ENCODE measurements at places on chromosomes 1 and 21. TPM values are rescaled to one million over a fixed set of nuclear protein-coding genes. Genes with fewer than 3 reads are reported as not detected.

The CCDC24 gene
- 2.8 TPM for total RNA-seq

The ZNF683 gene
- not detected for total RNA-seq

The TAL1 gene
- 0.34 TPM for total RNA-seq

The CTSS gene
- total RNA-seq, result 14.9 TPM

The FCRL5 gene
- not detected for total RNA-seq

The BRINP3 gene
- total RNA-seq, result not detected

The RGS18 gene
- 0.40 TPM for total RNA-seq

The COL9A2 gene
- total RNA-seq, result 3.4 TPM

The SPRR2F gene
- total RNA-seq, result not detected

The CENPF gene
- 6.4 TPM for total RNA-seq

The ST6GALNAC3 gene
- 1.4 TPM for total RNA-seq

The GREM2 gene
- 0.32 TPM for total RNA-seq

The CCDC30 gene
- 2.7 TPM for total RNA-seq

The FCMR gene
- 1.9 TPM for total RNA-seq

The HSD11B1 gene
- total RNA-seq, result 53.0 TPM

The S100A1 gene
- total RNA-seq, result 33.2 TPM

The EIF2D gene
- total RNA-seq, result 65.9 TPM

The MYOG gene
- not detected for total RNA-seq

DNA sequence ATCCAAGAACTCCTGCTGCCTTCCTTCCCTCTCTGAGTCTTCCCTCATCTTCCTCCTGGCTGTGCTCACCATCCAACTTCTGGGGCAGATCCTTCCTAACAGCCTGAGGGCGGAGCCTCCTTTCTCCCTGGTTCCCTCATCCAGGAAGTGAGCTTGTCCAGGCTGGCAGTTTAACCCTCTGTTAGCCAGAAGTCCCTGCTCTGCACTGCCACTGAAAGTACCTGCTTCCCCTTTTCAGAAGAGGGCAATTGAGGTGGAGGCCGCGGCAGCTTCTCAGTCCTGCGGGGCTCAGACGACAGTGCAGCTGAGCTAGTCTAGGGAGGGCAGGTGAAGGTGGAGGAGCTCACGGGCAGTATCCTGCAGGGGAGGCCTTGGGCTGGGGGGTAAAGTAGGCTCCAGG, 149.1 kb downstream of the FCRL5 start:
- H3K27ac ChIP-seq, result no peak overlapping the region
- H3K27me3 ChIP-seq, result no peaks in the 10 kb centered on the region
- DNase-seq, result no peak
- H3K4me3 ChIP-seq, result no peak overlapping the region
- H3K36me3 ChIP-seq, result no peaks in the 10 kb centered on the region

GRCh38 chr21:14829685-14830084, 235.1 kb downstream of the NRIP1 start:
- DNase-seq, result no peak
- H3K27me3 ChIP-seq, result no peaks in the 10 kb centered on the region
- no peak overlapping the region for H3K4me3 ChIP-seq
- no peaks in the 10 kb centered on the region for H3K36me3 ChIP-seq

DNA sequence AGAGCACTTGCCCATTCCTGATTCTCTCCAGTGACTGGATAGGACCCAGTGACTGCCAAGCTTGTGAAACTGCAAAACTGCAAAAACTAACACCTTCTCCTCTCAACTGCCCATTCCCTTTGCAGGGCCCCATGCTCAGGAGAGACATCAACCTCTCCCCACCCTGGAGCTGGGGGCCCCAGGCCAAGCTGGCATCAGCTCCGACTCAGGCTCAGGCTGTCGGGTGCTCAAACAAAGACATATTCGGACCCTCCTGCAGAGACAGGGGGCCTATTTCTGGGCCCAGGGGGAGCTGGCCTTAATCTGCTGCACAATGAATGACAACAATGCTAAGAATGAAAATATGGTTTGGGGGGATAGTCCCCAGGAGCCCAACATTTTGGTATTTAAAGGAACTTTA, 11.8 kb downstream of the LMX1A start:
- no peak overlapping the region for H3K4me3 ChIP-seq
- no peaks in the 10 kb centered on the region for H3K4me1 ChIP-seq
- H3K36me3 ChIP-seq, result no peaks in the 10 kb centered on the region
- DNase-seq, result no peak
- peaks cover 50% of the 10 kb centered on the region for H3K27me3 ChIP-seq
- H3K27ac ChIP-seq, result no peak overlapping the region

GRCh38 chr1:94783342-94784189, 36.6 kb upstream of the SLC44A3 start:
- no peak overlapping the region for H3K4me3 ChIP-seq
- peak overlapping the region; percentile 66 for H3K27ac ChIP-seq
- peak; percentile 91 for DNase-seq
- H3K27me3 ChIP-seq, result no peaks in the 10 kb centered on the region

- H3K36me3 ChIP-seq, result no peaks in the 10 kb centered on the region
- H3K4me3 ChIP-seq, result no peak overlapping the region
- DNase-seq, result no peak
- H3K27ac ChIP-seq, result peak overlapping the region; percentile 57
These were observed 4.9 kb upstream of the SHISA4 start for GRCh38 chr1:201883786-201884185.

DNA sequence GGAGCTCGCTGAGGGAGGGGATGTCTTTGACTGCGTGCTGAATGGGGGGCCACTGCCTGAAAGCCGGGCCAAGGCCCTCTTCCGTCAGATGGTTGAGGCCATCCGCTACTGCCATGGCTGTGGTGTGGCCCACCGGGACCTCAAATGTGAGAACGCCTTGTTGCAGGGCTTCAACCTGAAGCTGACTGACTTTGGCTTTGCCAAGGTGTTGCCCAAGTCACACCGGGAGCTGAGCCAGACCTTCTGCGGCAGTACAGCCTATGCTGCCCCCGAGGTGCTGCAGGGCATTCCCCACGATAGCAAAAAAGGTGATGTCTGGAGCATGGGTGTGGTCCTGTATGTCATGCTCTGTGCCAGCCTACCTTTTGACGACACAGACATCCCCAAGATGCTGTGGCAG, 1.4 kb downstream of the TSSK3 start:
- no peak overlapping the region for H3K4me3 ChIP-seq
- H3K36me3 ChIP-seq, result peaks cover 44% of the 10 kb centered on the region
- no peak overlapping the region for H3K27ac ChIP-seq
- no peak for DNase-seq
- H3K4me1 ChIP-seq, result peaks cover 18% of the 10 kb centered on the region
- no peaks in the 10 kb centered on the region for H3K27me3 ChIP-seq

DNA sequence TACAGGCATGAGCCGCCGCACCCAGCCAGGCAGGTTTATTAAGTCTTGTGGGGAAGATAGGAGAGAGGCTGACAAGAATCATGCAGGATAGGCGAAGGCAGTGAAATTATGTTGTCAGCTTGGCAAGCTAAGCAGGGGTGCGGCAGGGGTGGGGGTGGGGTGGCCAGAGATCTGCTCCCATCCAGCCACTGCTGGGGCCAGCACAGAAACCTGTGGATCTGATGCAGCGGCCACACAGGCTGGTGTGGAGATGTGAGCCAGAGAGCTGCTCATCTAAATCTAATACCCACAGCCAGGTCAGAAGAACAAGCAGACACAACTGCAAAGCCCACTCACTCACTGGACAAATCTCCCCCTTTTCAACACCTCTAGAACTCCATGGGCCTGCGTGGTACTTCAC, 68.7 kb downstream of the KCTD3 start:
- H3K4me3 ChIP-seq, result no peak overlapping the region
- no peaks in the 10 kb centered on the region for H3K27me3 ChIP-seq
- peak overlapping the region; percentile 81 for H3K27ac ChIP-seq
- peaks cover 25% of the 10 kb centered on the region for H3K4me1 ChIP-seq

DNA sequence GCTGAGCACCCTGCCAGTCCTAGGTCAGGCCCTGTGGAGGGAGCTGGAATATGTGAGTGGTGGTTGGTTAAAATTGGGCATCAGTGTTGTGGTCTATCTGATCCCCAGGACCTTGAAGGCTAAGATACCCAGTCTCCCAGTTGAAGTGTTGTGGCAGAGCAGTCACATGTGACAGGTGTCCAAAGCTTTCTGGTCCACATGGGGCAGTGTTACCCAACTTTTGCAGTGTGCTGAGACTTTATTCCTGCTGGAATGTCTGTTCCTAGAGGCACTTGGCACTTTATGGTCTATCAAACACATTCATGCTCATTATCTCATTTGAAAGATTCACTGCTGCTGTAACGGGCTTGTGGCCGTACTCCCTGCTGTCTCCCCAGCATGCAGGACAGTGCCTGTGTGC, 21.0 kb upstream of the LORICRIN start:
- no peaks in the 10 kb centered on the region for H3K27me3 ChIP-seq
- H3K4me3 ChIP-seq, result no peak overlapping the region
- H3K36me3 ChIP-seq, result no peaks in the 10 kb centered on the region
- no peak overlapping the region for H3K27ac ChIP-seq
- no peaks in the 10 kb centered on the region for H3K4me1 ChIP-seq

DNA sequence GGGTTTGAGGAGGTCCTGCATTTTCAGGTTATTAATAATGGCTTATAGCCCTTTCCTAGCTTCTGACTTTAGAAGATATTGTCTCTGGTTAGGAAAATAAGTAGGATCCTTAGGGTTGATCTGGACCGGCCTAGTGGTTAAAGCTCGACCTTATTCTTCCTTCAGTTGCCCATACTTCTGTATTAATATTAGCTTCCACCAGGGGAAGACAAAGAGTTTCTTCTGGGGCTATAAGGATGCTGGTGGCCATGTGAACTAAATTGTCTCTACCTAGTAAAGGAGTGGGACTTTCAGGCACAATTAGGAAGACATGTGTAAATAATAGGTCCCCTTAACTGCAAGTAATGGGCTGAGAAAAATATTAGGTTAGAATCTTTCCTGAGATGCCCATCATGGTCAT, 20.6 kb upstream of the FCGR2A start:
- no peaks in the 10 kb centered on the region for H3K36me3 ChIP-seq
- peaks cover 40% of the 10 kb centered on the region for H3K27me3 ChIP-seq
- H3K27ac ChIP-seq, result no peak overlapping the region
- no peak for DNase-seq
- H3K4me1 ChIP-seq, result peaks cover 18% of the 10 kb centered on the region

GRCh38 chr1:213138391-213138790, 87.3 kb downstream of the RPS6KC1 start:
- no peak for DNase-seq
- H3K4me3 ChIP-seq, result no peak overlapping the region
- H3K27me3 ChIP-seq, result no peaks in the 10 kb centered on the region

- no peak overlapping the region for H3K4me3 ChIP-seq
- peaks cover 10% of the 10 kb centered on the region for H3K27me3 ChIP-seq
- no peak for DNase-seq
- no peak overlapping the region for H3K27ac ChIP-seq
- H3K36me3 ChIP-seq, result no peaks in the 10 kb centered on the region
These were observed 5.5 kb downstream of the KLF18 start for GRCh38 chr1:44135886-44136285.

- H3K4me3 ChIP-seq, result no peak overlapping the region
- H3K4me1 ChIP-seq, result peaks cover 4% of the 10 kb centered on the region
- peaks cover 9% of the 10 kb centered on the region for H3K27me3 ChIP-seq
- no peak overlapping the region for H3K27ac ChIP-seq
- no peaks in the 10 kb centered on the region for H3K36me3 ChIP-seq
These were observed 51.2 kb upstream of the NFASC start for GRCh38 chr1:204819495-204819894.

- no peaks in the 10 kb centered on the region for H3K36me3 ChIP-seq
- peaks cover 2% of the 10 kb centered on the region for H3K27me3 ChIP-seq
- no peak for DNase-seq
- H3K4me1 ChIP-seq, result no peaks in the 10 kb centered on the region
These were observed 48.4 kb upstream of the EDARADD start for GRCh38 chr1:236345728-236346127.

GRCh38 chr1:26545969-26546323, 16.4 kb downstream of the RPS6KA1 start:
- H3K36me3 ChIP-seq, result peaks cover 5% of the 10 kb centered on the region
- no peaks in the 10 kb centered on the region for H3K27me3 ChIP-seq
- peaks cover 44% of the 10 kb centered on the region for H3K4me1 ChIP-seq
- peak overlapping the region; percentile 38 for H3K4me3 ChIP-seq

- no peaks in the 10 kb centered on the region for H3K27me3 ChIP-seq
- no peaks in the 10 kb centered on the region for H3K36me3 ChIP-seq
- H3K4me3 ChIP-seq, result no peak overlapping the region
These were observed 13.6 kb downstream of the PCNX2 start for GRCh38 chr1:233281711-233282581.

- no peaks in the 10 kb centered on the region for H3K36me3 ChIP-seq
- H3K27me3 ChIP-seq, result no peaks in the 10 kb centered on the region
- no peak for DNase-seq
- no peak overlapping the region for H3K4me3 ChIP-seq
- H3K27ac ChIP-seq, result no peak overlapping the region
These were observed 2.3 kb upstream of the USP16 start for GRCh38 chr21:29022166-29022565.

- peak overlapping the region; percentile 84 for H3K27ac ChIP-seq
- no peaks in the 10 kb centered on the region for H3K27me3 ChIP-seq
- DNase-seq, result peak; percentile 67
- H3K4me1 ChIP-seq, result peaks cover 48% of the 10 kb centered on the region
- H3K36me3 ChIP-seq, result no peaks in the 10 kb centered on the region
These were observed 6.2 kb upstream of the POFUT2 start for GRCh38 chr21:45293726-45294401.

GRCh38 chr1:22043198-22043769, 9.2 kb upstream of the CDC42 start:
- no peak overlapping the region for H3K4me3 ChIP-seq
- peaks cover 69% of the 10 kb centered on the region for H3K4me1 ChIP-seq
- DNase-seq, result peak; percentile 43
- H3K27ac ChIP-seq, result peak overlapping the region; percentile 79
- no peaks in the 10 kb centered on the region for H3K27me3 ChIP-seq

- peaks cover 20% of the 10 kb centered on the region for H3K4me1 ChIP-seq
- no peak for DNase-seq
- H3K36me3 ChIP-seq, result no peaks in the 10 kb centered on the region
- H3K27me3 ChIP-seq, result no peaks in the 10 kb centered on the region
- H3K27ac ChIP-seq, result peak overlapping the region; percentile 81
These were observed 317.2 kb downstream of the LTN1 start for GRCh38 chr21:28675331-28676041.

DNA sequence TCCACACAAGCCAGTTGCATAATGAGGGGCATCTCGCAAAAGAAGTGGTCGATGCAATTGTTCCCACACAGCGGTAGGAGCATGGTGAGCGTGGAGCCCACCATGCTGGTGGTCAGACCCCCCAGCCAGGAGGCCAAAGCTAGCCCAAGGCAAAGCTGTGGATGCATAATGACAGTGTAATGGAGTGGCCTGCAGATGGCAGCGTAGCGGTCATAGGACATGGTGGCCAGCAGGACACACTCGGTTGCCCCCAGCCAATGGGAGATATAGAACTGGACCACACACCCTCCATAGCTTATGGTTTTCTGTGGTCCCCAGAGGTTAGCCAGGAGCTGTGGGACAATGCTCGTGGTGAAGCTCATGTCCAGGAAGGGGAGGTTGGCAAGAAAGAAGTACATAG, 4.3 kb downstream of the OR2C3 start:
- no peak overlapping the region for H3K27ac ChIP-seq
- no peaks in the 10 kb centered on the region for H3K36me3 ChIP-seq
- H3K4me3 ChIP-seq, result no peak overlapping the region
- no peak for DNase-seq
- no peaks in the 10 kb centered on the region for H3K27me3 ChIP-seq

- no peaks in the 10 kb centered on the region for H3K36me3 ChIP-seq
- H3K4me1 ChIP-seq, result peaks cover 60% of the 10 kb centered on the region
- no peaks in the 10 kb centered on the region for H3K27me3 ChIP-seq
- H3K27ac ChIP-seq, result peak overlapping the region; percentile 70
These were observed 8.0 kb upstream of the B4GALT3 start for GRCh38 chr1:161185282-161185682.

Measured in suprapubic skin (tissue), 4 donors.